ENCODE measurements at places on chromosomes 7 and 10.

DNA sequence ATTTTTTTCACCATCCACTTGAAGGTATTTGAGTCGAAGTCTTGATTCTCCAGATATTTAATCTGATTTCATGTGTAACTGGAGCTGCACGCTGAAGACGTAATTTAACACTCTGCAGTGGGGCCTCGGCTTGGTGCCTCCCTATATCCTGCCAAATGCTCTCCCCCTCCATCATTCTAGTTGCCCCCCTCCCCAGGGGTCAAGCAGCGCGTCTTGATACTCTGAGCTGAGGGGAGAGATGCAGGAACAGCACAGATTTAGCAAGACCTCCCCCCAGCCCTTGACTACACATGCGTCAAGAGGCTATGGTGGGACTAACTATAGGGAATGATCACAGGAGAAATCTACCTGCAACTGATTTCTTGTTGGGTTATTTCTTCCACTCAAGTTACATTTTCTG lies 85.8 kb downstream of the PRPF18 start:
- no peak for DNase-seq

- DNase-seq: no peak
These were observed 507 bp downstream of the CCDC201 start for GRCh38 chr7:45872116-45873034.

DNA sequence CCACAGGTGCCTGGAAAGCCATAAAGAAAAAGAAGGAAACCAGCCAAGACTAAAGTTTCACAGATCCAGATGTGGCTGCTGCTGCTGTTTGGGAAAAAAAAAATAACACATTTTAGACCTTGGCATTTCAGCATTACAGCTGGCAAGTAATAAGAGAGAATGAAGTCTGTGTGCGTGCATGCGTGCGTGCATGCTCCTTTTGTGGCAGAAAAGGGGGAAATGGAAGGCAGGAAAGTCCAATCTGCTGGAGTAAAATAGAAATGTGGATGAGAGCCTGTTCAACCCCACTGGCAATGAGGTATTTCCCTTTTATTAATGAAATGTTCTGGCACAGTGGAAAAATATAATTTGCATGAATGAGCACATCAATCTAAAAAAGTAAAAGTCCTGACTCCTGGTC lies 137.0 kb upstream of the SEMA3A start:
- DNase-seq: no peak

- DNase-seq: no peak
These were observed 13.6 kb downstream of the CSTF2T start for GRCh38 chr10:51685768-51686167.

DNA sequence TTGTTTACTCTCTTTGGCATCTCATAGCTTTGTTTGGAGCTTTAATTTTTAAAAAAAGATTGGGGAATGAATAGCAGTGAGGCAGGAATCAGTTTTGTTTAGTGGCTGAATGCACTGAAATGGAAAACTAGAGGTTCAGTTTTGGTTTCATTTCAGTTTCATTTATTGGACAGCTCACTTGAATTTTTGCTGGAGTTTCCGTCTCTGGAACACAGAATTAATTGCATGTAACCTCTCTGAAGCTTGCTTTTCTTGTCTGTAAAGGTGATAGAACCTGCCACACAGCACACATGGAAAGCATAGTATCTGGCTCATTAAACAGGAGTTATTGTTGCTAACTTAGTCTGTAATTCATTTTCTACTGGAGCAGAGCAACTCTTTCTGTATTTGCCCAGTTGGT lies 7.1 kb downstream of the GRM8 start:
- no peak for DNase-seq

DNA sequence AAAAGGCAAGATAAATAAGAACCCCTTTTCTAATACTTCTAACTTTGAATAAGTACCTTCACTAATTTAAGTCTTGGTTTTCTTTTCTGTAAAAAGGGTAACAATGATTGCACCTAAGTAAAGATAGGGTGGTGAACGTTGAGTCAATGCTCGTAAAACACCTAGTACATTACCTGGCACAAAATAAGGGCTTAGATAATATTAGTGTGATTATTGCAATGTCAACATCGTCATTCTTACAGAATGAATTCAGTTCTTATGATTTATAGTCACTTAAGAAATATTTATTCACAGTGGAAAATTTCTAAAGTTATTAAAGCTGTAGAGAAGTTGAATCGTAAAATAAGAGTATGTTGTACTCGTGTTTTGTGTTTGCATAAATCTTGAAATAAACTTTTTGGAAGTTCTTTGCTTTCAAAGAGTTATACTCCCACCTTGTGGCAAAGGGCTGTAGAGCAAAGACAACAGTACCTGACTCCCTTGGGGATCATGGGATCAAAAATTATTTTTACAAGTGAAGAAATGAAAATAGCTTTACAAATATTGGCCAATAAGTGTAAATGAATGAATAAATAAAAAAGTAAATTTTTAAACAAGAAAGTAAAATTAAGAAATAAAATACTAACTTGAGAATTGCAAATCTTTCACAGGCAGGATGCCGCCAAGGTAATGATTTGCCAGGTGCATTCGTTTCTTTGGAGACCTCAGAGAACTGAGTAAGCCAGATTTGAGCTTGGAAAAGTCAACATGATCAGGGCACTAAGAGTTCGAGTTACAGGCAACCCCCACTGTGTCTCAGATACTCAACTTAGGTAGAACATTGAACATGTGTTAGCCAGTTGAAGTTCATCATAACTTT lies 285.8 kb upstream of the CACNA2D1 start:
- no peak for DNase-seq

- DNase-seq: peak; percentile 58
These were observed 4.1 kb upstream of the NT5C2 start for GRCh38 chr10:103197174-103197573.

- no peak for DNase-seq
These were observed 671.3 kb downstream of the SORCS1 start for GRCh38 chr10:106493226-106493625.

DNA sequence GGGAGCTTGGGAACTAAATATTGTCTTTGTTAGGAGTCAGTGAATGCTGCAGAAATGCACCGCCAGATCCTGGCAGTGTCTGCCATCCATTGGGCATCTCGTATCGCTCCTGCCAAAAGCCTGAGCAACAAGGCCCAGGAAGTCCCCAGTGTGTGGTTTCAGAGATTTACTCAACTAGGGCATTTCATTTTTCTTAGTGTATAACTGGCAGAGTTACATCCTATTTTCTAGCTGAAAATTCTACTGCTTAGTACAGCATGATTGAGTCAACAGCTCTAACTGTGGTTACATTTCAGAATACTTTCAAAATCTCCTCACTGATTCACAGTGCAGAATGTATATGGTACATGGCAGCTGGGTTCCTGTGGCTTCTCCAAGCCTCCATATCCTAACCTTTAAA lies 95.8 kb upstream of the CREB5 start:
- peak; percentile 19 for DNase-seq

DNA sequence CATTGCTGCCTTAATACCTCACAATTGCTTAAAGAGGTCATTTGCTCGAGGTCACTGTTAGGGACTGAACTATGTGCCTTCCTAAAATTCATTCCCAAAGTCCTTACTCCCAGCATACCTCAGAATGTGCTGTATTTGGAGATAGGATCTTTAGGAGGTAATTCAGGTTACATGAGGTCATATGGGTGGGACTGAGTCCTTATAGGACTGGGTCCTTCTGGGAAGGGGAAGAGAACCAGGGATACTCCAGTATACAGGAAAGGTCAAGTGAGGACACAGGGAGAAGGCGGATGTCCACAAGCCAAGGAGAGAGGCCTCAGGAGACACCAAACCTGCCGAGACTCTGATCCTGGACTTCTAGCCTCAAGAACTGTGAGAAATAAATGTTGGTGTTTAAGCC lies 253.3 kb downstream of the PRPF18 start:
- no peak for DNase-seq

DNA sequence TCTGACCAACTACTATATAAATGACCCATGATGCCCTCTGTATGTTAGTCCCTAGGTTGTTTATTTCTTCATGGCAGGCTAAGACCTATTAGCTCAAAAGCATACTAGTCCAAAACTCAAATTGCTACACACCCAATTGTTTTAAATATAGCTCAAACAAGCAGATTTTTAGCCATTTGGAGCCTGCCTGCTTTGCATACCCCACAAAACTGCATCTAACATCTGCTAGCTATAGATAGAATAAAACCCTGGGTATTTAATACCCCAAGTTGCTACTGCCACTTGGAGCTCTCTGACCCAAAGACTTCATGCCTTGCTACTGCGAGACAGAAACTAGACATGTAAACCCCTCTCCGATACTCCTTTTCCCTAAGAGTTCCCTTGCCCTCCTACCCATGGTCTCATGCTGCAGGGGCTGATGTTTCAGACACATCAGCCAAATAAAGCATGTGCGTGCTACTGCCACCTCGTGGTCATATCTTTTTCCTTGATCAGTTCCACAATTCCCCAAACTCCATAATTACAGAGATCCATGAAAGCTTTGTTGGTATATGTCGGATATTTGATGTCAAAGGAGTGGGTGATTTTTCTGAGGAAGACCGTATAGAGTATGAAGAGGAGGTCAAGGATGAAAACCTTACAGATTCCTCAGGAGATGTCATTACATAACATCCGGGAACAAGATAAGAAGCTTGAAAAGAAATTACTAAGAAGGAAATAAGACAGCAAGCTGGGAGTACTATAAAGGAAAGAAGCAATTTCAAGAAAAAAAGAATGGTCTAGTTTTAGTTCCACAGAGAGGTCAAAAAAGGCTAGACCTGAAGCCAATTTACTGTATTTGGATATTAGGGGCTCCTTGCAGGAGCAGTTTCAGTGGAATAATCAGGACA lies 386.6 kb downstream of the SH2D4B start:
- DNase-seq: peak; percentile 0

- DNase-seq: no peak
These were observed 74.0 kb downstream of the INHBA start for GRCh38 chr7:41628901-41629300.

DNA sequence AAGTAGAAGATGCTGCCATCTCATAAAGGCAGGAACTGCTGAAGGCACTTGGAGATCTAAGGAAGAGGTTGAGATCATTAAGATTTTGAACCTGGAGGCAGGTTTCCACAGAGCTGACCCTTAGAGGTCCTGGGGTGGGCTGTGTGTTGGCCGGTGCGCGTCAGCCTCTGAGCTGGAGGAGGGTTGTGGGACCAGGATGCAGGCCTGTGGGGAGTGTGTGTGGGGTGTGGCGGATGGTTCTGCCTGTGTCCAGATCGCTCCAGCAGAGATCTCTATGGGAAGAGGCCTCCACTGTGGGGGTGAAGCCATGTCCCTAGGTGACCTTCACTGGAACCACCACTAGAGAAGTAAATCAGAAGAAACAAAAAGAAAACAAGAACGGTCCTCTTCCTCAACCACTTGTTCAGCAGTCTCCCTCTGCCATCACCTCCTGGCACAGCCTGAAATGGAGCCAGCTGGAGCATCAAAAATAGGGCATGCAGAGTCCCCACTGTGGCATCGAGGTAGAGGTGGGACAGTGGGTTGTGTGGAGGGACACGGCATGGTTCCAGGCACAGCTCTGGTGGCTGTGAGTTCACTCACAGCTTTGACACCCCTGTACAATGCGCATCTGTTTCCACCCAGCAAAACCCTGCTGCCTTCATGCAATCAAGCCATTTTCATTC lies 453.8 kb downstream of the TCERG1L start:
- DNase-seq: no peak

- DNase-seq: no peak
These were observed 217.3 kb downstream of the GRID1 start for GRCh38 chr10:86149257-86149656.

DNA sequence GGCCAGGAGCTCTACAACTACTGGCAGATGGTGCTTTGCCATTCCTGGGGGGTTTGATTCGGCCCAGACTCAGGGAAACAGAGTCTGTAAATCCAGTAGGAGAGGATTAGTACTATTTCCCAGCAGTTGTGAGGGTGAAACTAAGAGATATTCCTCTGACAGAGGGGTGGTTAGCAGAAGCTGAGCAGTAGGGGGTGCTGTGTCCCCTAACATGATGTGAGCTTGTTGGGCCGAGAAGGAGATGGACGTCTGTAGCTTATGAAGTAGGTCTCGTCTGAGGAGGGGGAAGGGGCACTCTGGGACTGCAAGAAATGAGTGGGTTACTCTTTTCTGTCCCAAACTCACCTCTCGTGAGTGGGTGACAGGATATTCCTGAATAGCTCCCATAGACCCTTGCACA lies 179.2 kb upstream of the MBL2 start:
- DNase-seq: no peak

DNA sequence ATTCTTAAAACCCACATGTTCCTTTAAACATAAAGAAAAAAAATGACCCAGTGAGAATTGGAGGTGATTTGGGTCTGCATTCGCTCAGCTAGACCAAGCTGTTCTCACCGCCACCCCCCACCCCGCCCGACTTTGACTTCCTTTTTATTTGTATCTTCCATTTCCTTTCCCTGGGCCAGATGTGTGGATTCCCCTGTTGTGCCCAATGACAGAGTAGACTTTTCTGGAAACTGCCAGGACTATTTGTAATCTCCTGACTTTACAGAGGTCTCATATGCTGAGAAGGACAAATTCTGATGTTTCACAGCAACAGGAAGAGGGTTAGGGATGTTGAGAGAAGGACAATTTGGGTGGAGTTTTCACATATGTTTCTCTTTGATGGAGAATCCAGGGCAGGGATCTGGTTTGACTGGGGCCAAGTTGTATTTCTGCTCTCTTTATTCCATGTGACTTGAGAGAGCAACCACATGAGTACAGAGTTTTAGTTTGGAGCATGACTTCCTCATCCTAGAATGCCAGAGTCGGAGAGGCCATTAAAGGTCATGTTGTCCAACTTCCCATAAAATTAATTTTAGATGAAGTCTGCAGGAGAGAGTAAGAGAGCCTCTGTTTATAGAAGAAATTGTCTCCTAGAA lies 1023.2 kb downstream of the LRMDA start:
- no peak for DNase-seq

- no peak for DNase-seq
These were observed 56.9 kb downstream of the NEUROG3 start for GRCh38 chr10:69516316-69516715.

DNA sequence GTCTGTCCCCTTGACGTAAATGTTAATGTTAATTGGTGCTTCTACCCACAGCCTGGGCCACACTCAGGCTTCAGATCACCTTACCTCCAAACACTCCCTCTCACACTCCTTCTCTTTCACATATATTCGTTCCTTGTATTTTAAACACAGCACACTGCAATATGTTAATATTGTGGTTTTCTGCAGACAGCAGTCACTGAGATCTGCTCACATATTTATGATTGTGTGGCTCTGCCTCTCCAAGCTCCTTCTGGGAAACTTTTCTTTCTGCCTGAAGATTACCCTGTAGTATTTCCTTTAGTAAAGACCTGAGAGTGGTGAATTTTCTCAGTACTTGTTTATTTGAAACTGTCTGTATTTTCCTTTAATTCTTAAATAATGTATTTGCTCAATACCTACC lies 104.7 kb downstream of the VWC2 start:
- DNase-seq: no peak
